ENCODE measurements at places on chromosomes 3 and 15.

GRCh38 chr15:25839638-25840156, 23.4 kb downstream of the ATP10A start:
- DNase-seq, result no peak

GRCh38 chr3:127141921-127142730, 50.8 kb upstream of the PRR23E start:
- no peak for DNase-seq

GRCh38 chr3:16374047-16374934, 109.3 kb downstream of the OXNAD1 start:
- DNase-seq, result no peak

GRCh38 chr15:101187820-101188636, 63.8 kb downstream of the CHSY1 start:
- DNase-seq, result no peak

GRCh38 chr3:14907043-14907966, 40.1 kb upstream of the NR2C2 start:
- no peak for DNase-seq

DNA sequence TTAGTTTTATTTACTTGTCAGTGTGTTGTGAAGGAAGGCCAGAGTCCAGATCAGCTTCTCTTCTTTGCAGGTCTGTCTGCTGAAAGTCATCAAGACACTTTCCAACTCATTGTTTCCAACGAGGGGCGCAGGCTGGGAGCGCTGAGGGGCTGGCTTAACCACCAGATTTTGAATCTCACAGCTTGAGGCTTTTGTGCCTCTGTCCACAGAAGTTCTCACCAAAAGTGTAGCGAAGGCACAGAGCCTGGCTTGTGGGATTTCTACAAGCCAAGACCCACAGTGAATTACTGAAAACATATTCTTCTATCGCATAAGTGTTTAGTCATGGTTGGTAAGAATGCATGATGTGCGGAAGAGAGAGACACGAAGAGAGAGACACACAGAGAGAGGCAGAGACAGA, 35.2 kb downstream of the BHLHE40 start:
- no peak for DNase-seq

DNA sequence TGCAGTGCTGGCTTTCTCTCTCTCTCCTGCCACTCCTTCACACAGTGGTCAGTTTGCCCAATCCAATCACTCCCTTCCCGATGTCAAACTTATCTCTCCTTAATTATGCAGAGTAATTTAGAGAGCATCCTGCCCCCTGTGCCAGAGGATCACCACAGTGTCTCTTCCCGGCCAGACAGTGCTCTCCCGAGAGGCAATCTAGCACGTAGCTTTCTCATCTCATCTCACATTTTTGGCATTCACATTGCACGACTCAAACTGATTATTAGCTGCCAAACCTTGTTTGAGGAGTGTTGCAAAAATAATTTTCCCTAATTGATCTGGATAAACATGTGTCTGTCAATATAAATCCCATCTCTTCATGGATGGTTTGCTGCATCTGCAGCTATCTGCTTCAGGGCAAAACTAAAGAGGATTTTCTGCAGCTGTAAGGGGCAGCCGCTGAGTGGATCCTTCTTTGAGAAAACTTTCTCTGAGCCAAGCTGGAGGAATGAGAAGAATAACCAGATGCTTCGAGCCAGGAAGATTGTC, 37.8 kb downstream of the SSUH2 start:
- DNase-seq, result no peak

GRCh38 chr3:39388153-39388552, 5.0 kb downstream of the SLC25A38 start:
- DNase-seq, result no peak

DNA sequence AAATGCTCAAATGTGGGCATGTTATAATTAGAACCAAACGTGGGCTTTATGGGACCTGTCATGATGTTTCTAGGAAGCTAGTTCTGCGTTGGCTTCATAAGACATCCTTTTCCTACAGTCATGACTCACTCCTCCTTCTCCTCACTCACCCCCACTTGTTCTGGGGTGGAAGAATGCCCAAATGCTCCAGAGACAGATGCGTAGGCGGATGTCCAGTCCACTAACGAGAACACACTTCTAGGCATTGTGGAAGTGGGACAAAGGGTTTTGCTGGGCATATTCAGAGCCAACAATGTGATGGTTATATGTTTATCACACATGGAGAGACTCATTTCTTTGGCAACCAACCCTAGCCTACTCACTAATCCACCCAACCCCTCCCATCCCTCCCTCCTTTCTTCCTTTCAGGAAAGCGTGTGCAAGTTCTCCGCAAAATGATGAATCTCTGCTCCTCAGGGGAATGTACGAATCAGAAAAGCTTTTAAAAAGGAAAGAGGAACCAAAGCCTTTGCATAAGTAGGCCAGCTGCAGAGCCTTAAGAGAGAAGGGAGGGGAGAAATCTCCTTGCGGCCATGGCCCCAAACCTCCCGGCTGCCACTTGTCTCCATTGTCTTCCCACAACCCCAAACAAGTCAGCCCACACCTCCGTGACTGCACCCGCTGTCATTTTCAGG, 123.0 kb upstream of the SPRED1 start:
- DNase-seq, result no peak

- DNase-seq, result no peak
Observed at GRCh38 chr3:60622349-60622748, 628.9 kb downstream of the FHIT start.

DNA sequence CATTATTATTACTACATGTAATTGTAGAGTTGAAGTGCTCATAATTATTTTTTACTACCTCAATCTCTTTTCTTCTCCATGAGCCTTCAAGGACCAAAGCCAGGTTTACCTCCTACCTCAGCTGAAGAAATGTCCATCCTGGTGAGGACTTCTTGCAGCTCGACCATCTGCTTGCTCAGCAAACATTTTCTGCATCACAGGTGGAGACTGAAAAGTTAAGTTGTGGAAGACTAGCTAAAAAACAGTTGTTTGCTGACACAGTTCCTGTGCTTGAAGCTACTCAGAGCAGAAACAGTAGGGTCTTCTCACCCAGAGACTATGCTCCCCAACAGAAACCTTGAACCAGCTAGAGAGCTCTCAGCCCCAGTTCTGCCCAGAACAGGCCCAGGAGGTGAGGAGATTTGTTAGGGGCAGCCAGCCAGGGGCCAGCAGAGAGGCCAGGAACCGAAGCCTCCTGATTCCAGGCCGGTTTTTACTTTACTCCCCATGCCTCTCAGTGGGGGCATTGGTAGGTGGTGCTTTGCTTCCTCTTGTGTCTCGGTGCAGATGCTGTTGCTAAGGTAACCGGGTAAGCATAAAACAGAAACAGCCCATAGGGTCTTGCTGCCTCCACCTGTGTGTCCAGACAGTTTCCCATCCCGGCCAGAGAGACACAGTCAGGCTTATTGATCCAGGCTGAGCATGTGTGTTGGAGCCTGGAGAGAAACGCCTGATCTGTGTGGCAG, 54.9 kb downstream of the CCNL1 start:
- peak; percentile 62 for DNase-seq

DNA sequence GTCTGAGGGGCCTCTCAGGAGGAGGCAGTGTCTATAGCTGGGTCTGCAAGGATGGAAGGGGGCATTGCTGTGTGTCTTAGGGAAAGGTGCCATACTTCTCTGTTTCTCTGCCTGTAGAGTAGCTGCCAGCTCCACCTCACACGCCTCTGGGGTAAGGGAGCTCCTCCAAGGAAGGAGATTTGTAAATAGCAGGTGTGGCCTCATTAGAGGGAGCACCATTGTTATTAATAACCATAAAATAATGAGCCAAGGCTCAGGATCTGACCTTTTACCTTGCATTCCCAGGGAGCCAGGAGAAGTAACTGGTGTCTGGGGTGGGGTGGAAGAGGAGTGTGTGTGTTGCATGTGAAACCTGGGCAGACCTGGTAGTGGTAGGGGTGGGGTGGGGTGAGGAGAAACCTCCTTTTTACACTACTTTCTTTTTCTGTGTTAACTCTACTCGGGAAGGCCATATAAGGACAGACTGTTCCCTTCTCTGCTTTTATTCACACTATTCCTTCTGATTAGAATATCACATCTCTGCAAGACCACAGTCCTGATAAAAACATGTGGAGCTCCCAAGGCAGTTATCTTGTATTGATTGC, 2.2 kb upstream of the C15orf39 start:
- DNase-seq, result peak; percentile 45

Measured in GM12864 (cell line).